ENCODE measurements at places on chromosomes 5 and 9.
A peak's percentile ranks its signal among the peaks of the same experiment; 100 is the strongest.

GRCh38 chr9:76646249-76646648 lies 118.0 kb upstream of the PCA3 start:
- DNase-seq: no peak

DNA sequence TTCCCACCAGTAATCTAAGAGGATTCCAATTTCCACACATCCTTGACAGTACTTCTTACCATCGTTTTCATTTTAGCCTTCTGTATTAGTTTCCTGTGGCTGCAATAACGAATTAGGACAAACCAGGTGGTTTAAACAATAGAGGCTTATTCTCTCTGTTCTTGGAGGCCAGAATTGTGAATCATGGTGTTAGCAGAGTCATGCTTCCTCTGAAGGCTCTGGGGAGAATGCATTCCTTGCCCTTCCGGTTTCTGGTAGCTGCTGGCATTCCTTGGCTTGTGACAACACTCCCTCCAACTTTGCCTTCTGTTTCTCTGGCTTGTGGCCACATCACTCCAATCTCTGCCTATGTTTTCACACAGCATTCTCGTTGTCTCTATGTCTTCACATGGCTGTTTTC lies 23.5 kb downstream of the RIGI start:
- peak; percentile 86 for DNase-seq

DNA sequence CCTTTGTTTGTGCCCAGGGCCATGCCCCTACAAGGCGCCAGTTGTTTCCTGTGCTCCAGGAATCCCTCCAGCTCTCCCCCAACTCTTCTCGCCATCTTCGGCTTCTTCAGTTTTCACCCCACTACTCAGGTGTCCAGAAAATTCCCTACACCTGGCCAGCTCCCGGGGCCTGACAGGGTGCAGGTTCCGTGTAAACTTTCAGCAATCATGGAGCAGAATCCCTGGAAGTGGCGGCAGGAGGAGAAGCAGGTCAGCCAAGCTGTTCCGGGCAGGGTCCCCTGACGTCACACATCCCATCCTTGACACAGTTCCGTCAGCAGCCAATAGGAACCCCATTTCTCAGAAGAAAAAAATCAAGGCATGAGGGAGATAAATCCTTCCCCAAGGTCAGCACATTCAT lies 12.2 kb upstream of the ADGRD2 start:
- DNase-seq: no peak

DNA sequence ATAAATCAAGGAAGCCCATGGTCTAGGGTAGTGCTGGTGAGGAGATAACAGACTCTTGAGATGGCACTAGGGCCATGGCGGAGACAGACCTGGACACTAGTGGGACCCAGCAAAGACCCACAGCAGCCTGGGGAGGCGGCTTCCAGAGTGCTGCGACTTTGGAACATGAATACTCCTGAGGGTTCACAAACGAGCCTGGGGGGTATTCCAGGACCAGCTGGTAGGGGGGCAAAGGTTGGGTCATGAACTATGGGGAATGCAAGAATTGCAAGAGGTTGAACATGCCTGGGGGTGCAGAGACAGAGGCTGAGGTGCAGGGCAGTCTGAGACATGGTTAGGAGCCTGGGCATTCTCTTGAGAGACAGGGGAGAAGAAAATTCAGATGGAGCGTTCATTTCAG lies 43.8 kb upstream of the SPTLC1 start:
- DNase-seq: no peak

GRCh38 chr9:69719983-69720382 lies 39.8 kb downstream of the PTAR1 start:
- DNase-seq: no peak

DNA sequence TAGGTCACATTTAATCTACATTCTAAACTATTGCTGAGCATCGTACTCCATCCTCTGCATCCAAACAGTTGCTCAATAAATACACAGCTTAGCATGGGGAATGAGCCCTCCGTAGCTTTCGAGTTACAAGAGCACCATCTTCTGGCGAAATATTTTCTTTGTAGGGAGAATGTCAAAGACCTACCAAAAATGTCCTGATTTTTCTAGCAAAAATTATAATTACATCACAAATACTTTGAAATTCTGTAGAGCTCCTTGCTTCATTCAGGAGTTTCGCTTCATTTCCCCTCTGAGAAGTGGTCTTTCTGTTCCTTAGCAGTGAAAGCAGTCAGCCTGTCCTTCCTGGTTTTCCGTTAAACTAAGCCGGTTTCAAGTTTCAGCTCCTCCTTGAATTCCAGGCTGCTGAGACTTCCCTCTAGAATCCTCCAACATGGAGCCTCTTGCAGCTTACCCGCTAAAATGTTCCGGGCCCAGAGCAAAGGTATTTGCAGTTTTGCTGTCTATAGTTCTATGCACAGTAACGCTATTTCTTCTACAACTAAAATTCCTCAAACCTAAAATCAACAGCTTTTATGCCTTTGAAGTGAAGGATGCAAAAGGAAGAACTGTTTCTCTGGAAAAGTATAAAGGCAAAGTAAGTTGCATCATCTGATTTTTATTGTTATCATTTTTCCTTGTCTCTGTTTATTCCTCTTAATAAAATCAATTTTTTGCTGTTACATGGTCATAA lies at the start of gene GPX8:
TSS of gene GPX8 (plus strand) at position 409 of the 730 bp plus-strand sequence. CDS start at position 431, 22 bp downstream.
- DNase-seq: peak; percentile 87

All from epithelial cell of esophagus (primary cell).